ENCODE measurements at places on chromosomes 12 and 14.

- no peak for DNase-seq
Observed at GRCh38 chr12:102498471-102498870, 18.1 kb upstream of the IGF1 start.

- no peak for DNase-seq
Observed at GRCh38 chr14:26761532-26761931, 163.7 kb upstream of the NOVA1 start.

DNA sequence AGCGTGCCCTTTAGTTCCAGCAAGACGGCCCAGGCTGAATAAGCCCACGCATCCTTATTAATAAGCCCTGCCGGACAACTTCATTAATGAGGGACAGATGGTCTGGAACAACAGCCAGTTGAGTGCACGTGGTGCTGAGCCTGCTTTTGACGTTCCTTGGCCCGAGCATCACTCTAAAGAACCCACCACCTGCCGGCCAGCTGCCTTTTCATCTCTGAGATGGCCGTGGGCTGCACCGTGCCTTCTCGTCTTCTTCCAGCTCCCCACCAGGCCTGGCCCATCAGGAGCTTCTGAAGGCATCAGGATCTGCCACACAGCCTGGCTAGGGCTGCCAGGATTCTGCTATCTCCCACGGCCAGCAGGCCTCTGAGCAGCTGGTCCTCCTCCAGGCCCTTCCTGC is 80.0 kb downstream of the AACS start:
- no peak for DNase-seq

DNA sequence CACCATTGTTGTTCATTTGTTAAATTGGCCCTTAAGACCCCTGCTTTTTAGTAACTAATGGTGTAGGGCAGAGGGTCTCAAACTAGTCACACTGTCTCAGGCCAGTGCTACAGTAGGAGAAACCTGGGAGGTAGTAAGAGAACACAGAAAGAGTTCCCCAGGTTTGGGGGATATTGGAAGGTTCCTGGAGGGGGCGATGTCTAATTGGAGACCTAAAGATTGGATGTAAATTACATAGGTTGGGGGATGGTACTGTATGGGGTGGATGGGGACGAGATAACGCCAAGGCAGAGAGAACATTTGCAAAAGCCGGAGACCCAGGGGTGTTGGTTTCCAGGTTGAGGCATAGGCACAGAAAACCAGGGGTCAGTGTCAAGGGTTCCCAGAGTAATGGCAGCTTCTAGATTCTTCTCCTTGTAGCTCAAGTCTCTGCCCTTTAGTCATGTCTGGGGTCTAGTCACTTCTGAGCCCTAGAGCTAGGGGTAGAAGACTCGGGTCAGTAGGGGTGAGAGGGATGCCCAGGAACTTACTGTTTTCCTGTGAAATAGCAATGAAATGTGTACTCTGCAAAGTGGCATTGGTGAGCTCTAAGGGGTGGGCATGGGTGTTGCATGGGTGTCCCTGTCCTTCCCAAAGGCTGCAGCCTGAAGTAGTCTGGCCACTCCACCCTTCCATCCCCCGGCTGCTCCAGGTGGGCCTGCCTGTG is 21.8 kb downstream of the PLEKHG3 start:
- DNase-seq, result no peak

DNA sequence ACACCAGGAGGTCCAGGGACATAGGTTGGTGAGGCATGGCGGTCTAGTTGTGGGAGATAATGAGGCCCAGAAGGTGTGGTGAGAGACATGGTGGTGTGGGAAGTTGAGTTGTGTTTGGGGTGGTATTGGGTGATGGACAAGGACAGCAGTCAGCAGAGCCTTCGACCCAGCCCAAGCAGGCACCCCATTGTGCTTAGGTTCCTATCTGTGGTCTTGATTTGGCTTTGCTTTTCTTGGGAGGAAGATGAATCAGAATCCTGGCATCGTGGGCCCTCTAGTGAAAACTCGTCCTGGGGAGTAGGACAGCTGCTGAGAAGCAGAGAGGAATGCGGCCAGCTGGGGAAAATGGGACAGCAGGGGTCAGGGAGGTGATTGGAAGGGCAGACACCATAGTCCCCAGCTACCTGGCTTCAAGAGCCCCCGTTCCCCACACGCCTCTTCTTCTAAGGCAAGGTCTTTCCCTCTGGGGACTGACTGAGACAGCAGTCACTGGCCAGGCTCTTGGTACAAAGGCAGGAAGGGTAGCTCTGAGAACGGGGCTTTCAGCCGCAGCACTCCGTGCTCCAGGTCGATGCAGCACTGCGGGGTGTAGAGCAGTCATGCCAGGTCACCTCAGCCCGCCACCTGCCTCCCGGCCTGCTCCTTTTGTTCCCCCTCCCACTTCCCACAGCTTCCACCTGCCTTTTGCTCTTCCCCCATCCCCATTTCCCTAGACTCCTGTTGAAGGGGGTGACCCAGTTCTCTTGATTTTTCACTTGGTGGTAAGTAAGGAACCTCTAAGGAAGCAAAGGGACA is 7.9 kb downstream of the NRIP2 start:
- no peak for DNase-seq

DNA sequence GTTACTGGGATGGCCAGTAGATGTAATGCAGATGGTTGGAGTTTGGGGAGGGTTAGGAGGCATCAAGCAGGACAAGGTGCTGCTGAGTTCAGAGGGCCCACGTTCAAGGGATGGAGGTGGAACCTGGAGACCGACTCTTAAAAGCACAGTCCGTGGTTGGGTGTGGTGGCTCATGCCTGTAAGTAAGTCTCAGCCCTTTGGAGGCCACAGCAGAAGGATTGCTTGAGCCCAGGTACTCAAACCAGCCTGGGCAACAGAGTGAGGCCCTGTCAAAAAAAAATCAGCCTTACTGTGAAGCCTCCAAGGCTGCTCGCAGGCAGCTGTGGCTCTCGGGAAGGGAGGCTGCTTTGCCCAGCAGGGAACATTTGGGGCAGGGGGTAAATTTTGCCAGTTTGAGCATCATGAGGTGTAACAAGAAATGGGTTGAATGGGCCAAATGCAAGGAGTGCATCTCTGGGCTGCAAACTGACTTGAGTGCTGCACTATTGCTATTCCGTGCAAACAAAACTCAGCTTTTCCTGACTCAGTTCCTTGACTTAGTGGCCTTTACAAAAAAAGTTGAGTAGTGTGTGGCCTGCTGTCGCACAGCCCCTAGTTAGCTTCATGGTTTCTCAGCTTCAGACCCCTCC is 55.0 kb downstream of the ANAPC7 start:
- DNase-seq, result no peak

- no peak for DNase-seq
Observed at GRCh38 chr12:68591734-68592418, 18.8 kb upstream of the RAP1B start.

Data from lower leg skin (tissue), 4 donors.